ENCODE measurements at places on chromosomes 12 and 14.

DNA sequence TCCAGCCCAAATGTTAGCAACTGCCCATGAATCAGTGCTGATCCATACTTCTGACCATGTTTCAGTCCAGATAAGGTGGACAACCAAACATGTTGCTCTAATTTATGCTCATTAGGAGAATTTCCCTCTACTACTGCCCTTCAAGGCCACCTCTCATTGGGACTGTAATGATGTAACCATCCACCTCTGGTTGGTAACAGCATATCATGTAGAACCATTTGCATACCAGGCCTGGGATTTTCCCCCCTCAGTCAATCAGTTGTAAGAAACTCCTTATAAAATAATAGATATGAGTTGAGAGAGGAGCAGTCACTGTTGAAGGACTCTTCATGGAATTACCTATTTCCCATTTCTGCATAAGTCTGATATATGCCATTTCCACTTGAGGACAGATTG is 17.8 kb upstream of the YAF2 start:
- no peak for DNase-seq

DNA sequence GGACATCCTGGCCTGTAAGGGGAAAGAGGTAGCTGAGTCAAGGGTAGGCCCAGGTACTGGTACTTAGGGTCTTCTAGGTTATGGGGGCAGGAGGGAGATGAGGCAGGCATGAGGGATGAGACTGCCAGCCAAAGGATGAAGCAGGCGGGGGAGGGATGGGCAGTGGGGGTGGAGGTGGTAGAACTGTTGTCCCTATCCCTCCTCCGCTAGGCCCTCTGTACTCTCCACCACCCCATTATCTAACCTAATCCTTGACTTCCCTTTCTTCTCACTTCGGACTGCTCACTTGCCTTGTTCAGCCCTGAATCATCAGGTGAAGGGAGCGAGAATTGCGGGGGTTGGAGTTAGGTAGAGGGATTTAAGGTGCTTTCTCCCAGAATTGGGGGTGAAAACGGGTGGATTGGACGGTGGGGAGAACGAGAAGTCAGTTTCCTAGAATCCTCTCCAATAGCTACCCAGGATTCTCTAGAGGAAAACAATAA is 562 bp downstream of the PAN2 start:
- DNase-seq = no peak

DNA sequence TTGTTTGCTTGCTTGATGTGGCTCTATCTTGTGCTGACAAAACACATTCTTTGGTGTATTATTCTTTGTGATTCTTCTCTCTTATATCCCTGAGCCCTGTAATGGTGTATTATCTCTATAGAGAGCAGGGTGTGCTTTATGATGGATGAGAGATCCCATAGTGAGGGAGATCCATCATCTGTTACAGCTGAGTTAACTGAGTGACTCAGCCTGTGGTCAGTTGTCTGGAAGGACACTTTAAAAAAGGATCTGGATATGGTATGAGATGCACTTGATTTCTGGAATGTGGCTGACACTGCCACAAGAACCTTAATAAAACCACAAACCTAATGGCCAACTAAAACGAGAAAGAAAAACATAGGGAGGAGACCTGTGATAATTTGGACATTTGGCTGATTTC is 461.4 kb upstream of the SYT1 start:
- DNase-seq = no peak

GRCh38 chr12:128644664-128645296 is 179.0 kb downstream of the SLC15A4 start:
- peak; percentile 70 for DNase-seq

DNA sequence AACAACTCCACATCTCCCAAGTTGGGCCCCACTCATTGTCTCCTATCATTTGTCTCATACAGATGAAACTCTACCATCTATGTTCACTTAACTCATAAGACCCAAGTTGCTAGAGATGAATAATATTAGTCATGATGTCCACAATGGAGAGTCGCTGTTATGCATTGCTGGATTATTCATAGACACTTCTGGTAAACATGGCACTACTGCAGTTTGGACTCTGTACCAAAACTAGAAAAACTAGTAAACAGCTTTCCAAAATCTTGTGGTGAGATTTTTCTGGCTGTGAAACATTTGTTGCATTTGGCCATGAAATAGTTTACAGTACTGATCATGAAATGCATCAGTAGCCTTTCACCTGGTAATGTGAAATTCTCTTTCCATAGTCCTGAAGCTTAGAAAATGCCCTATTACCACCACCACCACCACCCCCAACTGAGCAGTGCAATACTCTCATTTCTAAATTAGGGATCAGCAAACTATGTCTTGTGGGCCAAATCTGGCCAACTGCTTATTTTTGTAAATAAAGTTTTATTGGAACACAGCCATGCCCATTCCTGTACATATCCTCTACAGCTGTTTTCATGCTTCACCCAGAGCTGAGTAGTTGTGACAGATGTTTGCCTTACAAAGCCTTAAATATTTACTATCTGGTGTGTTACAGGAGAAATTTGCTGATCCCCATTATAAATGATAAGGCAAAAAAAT is 236.5 kb downstream of the DPF3 start:
- no peak for DNase-seq

GRCh38 chr14:44041700-44042099 is 465.4 kb downstream of the FSCB start:
- no peak for DNase-seq

- DNase-seq = no peak
Measured at GRCh38 chr12:98592825-98593322, 612 bp upstream of the SLC25A3 start.

DNA sequence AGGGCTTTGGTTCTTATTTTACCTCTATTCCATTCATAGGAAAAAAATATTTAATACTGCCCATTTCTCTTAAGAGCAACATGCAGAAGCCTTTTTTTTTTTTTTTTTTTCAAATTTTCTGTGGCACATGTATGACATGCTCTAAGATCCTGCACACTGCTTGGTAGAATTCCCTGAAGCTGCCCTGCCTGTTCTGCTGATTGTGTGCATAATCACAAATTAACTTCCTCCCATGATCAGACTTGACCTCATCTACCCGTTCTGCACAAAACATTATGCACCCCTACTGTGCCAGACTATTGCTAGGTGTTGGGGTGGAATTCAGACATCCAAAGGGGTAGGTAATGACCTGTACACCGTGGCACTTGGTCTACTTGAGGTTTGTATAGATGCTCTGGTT is 22.2 kb downstream of the SUDS3 start:
- DNase-seq = no peak

DNA sequence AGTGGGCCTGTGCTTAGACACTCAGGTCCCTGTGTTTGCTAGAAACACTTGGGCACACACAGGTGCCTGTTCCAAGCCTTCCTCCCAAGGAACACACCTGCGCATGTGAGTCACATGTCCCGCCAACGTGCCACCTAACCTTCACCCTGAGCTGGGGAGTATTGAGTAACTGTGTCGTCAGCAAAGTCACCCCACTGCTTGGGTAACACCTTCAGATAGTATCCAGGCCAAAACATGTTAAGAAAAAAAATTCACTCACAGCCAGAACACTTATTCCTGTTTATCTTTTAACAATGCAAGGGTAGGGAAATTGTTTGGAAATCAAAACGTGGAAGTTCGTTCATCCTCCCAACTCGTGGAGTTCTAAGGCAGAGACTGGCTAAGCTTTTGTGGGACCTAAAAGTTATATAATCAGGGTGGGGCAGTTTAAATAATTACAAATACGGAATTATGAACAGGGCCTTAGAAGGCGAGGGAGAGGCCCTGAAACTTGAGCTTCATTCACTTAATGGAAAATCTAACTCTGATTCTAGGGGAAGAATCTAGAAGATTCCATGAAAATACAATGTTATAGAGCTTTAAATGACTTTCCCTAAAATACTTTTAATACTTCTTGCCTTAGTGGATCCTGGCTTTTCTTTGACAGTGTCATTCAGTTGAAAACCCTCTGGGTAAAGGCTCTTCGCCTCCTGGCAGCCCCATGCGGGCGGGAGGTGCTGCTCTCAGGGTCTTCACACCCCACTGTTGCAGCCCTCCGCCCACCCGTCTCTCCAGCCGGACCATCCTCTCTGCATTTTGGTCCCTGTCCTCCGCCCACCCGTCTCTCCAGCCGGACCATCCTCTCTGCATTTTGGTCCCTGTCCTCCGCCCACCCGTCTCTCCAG is 30.3 kb upstream of the ADIPOR2 start:
- peak; percentile 87 for DNase-seq

DNA sequence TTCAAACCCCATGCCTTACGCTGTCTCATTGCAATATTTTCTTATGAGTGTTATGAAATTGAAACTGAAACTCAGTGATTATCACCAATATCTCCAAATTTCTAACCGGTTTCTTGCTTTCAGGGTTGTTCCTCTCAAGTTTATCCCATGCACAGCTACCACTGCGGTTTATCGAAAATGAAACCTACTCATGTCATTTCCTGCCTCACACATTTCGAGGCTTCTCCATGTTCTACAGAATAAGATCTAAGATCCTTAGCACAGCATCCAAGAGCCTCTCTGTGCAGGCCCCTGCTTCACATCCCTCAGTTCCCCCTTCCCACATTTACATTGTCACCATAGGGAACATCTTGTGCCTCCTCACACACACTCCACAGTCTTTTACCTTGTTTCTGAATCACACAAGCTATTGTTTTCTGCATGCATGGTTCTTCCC is 45.5 kb upstream of the FAR2 start:
- no peak for DNase-seq

- DNase-seq = no peak
Measured at GRCh38 chr12:124665511-124665910, 98.1 kb upstream of the NCOR2 start.

DNA sequence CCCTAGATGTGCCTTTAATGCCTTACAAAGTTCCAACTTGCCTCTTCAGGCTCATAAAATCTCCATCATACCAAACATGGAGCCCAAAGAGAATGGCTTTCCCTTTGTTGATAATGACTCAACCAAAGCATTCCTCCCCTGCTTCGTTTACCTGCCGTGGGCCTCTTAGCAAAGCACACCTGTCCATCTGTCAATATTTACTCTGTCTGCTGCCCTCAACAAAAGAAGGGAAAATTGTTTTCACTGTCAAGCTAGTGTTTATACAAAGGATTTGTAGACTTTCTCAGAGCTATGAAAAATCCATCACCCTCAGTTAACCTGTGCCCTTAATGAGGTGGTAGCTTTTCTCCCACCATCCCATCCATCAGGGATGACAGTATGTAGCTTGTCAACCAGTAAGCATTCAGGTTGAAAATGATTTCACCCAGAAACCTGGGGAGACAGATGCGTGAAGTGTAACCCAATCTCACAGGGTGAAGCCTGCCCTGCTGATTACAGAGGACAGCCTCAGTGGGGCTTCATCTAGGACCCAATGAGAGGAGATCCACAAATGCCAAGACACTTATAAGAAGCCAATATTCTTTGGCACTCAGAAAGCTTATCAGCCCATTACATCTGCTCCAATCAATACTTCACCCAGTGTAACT is 278.1 kb downstream of the NUAK1 start:
- no peak for DNase-seq

DNA sequence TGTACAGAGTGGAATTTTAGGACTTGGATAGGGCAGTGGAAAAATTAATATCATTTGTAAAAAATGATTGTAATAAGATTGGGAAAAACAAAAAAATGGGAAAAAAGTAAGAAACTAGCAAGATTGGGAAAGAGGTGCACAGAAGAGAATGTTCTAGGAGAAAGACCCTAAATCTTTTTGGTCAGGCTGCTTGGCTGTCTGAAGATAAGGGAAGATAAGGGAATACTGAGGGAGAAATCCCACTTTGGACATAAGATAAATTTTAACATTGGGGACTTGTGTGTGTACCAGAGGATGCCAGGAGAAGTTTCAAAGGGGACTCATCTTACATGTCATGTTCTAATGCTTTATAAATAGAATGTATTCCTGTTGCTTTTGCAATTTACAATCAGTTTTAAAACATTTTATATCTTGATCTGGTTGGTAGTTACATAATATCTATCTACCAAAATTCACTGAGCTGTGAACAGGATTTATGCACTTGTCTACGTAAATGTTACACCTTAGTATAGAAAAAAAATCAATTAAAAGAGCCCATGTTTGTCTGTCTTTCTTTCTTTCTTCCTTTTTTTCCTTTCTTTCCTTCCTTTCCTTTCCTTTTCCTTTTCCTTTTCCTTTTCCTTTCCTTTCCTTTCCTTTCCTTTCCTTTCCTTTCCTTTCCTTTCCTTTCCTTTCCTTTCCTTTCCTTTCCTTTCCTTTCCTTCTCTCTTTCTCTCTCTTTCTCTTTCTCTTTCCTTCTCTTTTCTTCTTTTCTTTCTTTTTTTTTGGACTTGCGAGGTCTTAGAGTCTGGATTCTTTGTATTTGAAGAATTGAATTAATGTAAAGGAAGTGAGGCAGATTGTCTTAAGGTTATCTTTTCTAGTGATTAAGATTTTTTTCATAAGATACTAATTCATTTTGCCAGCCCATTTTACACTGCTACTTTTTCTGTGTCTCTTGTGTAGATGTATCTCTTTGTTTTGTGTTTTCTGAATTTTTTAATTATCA is 66.1 kb downstream of the KTN1 start:
- no peak for DNase-seq

DNA sequence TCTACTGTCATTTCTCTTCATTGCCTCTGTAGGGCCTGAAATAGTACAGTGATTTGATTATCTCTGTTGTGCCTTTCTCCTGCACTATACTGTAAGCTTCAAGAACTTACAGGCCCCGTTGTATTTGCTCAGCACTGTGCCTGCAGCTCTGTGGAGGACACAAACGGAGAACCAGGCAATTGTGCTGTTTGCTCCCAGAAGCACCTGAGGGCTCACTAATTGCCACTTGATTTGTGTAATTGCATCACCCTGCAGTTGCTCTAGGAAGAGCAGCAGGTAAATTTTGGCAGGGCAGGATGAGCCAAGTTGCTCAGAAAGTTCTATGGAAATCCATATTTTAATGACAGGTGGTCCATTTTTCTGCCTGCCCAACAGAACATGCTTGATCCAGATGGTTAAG is 11.6 kb upstream of the KRT82 start:
- DNase-seq = no peak

DNA sequence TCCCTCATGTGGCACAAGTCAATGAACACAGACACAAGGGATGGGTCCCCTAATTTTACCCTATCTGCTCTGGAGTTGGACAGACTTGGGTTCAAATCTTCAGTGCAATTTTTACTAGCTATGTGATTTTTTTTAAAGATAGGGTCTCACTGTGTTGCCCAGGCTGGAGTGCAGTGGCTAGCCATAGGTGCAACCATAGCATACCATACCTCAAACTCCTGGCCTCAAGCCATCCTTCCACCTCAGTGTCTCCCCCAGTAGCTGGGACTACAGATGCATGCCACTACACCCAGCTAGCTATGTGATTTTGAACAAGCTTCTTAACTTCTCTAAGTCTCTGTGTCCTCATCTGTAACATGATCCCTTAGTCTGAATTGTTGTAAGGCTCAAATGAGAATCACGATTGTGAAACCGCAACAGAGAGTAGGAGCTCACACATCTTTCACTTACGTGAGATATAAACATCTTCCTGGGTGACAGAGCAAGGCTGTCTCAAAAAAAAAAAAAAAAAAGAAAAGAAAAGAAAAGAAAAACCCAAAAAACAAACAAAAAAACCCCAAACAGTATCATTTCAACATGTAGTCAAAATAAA is 4.7 kb downstream of the CALCOCO1 start:
- no peak for DNase-seq

- no peak for DNase-seq
Measured at GRCh38 chr12:130338794-130339601, 1.3 kb downstream of the PIWIL1 start.
